Peyer's patch (tissue), 4 donors: ENCODE measurements at places on chromosomes 6 and 20. TPM values are rescaled to one million over a fixed set of nuclear protein-coding genes. Genes with fewer than 3 reads are reported as not detected.

DNA sequence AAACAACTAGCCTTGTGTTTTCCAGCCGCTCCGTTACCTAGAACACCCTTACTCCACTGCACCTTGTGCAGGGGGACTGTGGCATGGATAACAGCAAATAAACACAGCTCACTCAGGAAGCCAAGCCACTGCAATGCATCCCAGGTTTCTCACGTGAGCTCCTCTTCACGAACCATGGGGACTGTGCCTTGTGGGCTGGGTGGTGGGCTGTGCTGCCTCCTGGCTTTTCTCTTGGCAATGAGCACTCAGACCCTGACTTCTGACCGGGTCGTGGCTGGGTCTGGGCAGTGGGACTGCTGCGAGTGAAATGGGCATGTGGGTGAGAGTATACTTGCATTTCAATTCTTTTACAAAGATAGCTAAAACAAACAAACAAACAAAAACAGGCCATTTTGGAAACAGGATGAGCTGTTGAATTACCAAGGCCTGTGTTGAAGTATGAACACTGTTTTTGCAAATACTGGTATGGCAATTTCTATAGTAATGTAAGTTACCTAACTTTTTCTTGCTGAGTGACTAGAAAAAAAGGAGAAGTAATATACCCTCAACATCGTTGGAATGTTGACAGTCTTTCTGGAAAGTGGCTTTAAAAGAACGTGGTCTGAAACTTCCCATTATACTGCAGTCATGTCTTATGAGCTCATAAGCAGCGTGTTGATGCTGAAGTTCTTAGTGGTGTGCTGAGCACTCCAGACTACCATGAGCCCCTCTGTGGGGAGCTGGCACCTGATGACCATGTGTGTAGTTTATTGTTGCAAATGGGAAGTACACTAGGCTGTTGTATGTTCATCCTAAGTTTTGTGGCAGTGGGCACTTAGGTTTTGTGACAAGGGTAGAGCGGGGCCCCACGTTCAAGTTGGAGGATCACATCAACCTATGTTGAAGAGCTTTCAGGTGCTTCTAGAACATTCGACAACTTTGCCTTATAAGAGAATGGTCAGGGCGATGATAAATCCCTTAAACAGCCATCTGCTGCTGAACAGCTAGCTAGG lies 120.4 kb downstream of the ARMC2 start:
- no peak for DNase-seq

DNA sequence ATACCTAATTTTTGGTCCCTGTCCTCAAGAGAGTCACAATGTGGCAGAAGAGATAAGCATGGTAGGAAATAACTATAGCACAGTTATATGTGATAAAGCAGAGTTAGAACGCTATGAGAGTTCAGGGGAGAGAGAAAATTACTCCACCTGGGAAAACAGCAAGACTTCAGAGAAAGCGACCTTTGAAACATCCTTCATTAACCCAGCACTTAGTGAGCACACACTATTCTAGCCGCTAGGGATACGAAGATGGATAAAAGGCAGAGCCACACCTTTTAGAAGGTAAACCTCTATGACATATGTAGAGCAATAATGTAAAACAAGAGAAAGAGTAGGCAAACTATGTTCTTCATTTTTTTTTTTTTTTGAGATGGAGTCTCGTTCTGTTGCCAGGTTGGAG lies 264.3 kb downstream of the PTPRK start:
- no peak for DNase-seq

The CAPN11 gene
- total RNA-seq = not detected

The ADA gene
- 25.6 TPM for total RNA-seq

GRCh38 chr6:151255811-151256210 lies 16.0 kb downstream of the AKAP12 start:
- DNase-seq = no peak

DNA sequence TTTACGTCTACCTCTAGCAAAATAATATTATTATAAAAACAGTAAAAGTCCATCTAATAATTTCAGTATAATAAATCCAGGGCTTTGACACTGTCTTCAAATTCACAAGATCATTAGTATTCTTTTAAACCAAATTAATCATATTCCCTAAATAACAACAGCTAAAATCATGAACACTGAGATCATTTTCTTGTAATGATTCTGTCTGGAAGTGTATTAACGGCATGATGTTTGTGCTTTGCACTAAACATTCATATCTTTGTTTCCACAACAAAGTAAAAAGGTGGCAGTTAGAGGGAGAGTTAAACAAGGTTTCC lies 18.8 kb downstream of the HIVEP2 start:
- DNase-seq = no peak

The PAX1 gene
- total RNA-seq = not detected

DNA sequence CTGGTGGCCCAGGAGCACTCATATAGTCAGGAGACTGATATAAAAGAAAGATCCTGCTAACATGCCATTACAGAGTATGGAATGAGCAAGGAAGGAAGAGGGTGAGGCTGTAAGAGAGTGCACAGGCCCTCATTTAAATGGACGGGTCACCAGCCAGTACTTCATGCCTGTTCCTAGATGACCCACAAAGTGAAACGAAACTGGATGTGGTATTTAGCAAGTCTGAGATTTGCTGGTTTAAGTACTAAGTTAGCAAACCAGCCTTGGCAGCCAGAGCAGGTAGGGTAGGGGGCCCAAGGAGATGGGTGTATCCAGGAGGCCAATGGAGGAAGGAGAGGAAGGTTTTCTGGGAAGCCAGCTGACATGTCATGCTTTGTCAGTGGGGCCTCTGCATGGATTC lies 15.9 kb downstream of the NT5E start:
- no peak for DNase-seq

The CDYL gene
- total RNA-seq = 32.2 TPM

- no peak for DNase-seq
Measured at GRCh38 chr20:47350181-47350550, 6.3 kb downstream of the ZMYND8 start.

DNA sequence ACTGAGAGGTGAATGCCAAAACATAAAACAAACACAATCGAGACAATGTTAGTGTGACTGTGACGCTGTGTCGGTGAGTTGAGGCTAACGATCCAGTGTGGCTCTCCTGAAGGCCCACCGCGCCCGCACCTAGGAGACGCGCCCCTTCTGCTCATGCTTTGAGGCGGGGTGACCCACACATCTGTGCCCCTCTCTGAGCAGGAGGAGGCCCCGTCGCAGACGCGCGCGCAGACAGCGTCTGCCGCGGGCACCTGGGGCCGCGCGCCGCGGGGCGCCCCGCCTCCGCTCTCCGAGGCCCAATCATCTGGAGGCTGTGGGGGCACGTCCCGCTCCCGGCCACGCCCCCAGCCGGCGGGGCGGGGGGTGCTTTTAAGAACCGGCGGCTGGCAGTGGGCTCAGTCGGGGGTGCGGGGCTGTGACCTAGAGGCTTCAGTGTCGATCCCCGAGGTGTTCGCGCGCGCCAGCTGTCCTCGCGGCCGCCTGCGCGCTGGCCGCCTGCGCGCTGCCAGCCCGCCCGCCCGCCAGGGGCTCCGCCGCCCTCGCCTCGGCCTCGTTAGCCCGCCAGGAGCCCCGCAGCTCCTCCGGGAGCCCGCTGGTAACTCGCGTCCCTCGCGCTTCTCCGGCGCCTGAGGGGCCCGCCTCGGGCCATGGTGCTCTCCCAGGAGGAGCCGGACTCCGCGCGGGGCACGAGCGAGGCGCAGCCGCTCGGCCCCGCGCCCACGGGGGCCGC lies at the start of gene SLC16A10:
Gene SLC16A10 (plus strand): TSS at position 398 of the 730 bp plus-strand sequence. CDS start 250 bp downstream, at position 648.
- DNase-seq = peak; percentile 56

The PNPLA1 gene
- 1.3 TPM for total RNA-seq

The ZNF335 gene
- total RNA-seq = 60.1 TPM

The IMPG1 gene
- total RNA-seq = not detected

GRCh38 chr6:34941421-34941820 lies 52.4 kb downstream of the ANKS1A start:
- DNase-seq = no peak

The IL17F gene
- not detected for total RNA-seq

GRCh38 chr20:46299078-46299477 lies 9.2 kb downstream of the CDH22 start:
- no peak for DNase-seq

- no peak for DNase-seq
Measured at GRCh38 chr6:141259807-141260206, 872.9 kb upstream of the GJE1 start.

The GABRR2 gene
- total RNA-seq = 2.5 TPM

- no peak for DNase-seq
Measured at GRCh38 chr6:2949121-2949520, 22.2 kb downstream of the SERPINB6 start.

The DOK5 gene
- total RNA-seq = not detected

The SAMD3 gene
- not detected for total RNA-seq

DNA sequence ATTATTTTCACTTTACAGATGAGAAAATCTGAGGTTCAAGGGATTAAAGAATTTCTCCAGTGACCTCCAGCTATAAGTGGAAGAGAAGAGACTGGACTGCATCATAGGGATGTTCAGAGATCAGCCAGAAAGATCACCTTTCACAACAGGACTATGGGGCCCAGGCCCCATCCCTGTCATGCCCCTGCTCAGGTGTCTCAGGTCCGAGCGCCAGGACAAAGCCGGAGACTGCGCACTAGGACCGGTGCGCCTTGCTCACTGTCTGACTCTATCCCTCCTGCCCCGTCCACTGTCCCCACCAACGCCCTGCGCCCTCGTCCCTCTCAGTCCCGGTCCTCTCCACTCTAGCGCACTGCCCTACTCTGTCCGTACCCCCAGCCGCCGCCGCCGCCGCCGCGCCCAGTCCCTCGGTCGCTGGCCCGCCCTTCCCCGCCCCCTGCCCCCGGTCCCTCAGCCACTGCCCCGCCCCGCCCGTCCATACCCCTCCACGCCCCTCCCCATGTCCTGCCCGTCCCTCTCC lies 521 bp upstream of the RAD21L1 start:
- DNase-seq = no peak

DNA sequence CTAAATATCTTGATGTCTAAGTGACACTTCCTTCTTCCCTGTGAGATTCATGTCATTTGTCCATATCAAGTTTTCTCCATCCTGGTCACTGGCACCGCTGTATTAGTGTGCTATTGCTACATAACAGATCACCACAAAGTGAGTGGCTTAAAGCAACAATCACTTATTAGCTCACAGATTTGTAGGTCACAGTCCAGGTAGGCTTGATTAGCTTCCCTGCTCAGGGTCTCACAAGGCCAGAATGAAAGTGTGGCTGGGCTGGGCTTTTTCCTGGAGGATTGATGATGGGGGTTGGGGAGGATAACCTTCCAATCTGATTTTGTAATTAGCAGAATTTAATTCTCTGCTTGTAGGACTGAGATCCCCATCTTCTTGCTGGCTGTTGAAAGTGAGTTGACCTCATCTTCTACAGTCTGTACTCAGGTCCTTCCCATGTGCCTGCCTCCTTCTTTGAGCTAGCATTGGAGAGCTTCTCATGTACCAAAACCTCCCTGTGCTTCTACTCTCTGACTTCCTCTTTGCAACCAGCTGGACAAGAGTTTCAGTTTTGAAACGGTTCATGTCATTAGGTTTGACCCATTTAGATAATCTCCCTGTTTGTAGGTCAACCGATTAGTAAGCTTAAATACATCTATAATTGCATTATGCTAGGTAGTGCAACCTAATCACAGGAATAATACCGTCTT lies 152.4 kb upstream of the MAN1A1 start:
- no peak for DNase-seq

The SOX18 gene
- total RNA-seq = 2.8 TPM

- DNase-seq = no peak
Measured at GRCh38 chr6:157813750-157814455, 9.1 kb upstream of the SNX9 start.

The GTSF1L gene
- not detected for total RNA-seq

GRCh38 chr20:36881331-36881730 lies 5.4 kb downstream of the TLDC2 start:
- no peak for DNase-seq

GRCh38 chr6:25100288-25100687 lies 164.5 kb upstream of the RIPOR2 start:
- DNase-seq = no peak

The CGA gene
- total RNA-seq = not detected

DNA sequence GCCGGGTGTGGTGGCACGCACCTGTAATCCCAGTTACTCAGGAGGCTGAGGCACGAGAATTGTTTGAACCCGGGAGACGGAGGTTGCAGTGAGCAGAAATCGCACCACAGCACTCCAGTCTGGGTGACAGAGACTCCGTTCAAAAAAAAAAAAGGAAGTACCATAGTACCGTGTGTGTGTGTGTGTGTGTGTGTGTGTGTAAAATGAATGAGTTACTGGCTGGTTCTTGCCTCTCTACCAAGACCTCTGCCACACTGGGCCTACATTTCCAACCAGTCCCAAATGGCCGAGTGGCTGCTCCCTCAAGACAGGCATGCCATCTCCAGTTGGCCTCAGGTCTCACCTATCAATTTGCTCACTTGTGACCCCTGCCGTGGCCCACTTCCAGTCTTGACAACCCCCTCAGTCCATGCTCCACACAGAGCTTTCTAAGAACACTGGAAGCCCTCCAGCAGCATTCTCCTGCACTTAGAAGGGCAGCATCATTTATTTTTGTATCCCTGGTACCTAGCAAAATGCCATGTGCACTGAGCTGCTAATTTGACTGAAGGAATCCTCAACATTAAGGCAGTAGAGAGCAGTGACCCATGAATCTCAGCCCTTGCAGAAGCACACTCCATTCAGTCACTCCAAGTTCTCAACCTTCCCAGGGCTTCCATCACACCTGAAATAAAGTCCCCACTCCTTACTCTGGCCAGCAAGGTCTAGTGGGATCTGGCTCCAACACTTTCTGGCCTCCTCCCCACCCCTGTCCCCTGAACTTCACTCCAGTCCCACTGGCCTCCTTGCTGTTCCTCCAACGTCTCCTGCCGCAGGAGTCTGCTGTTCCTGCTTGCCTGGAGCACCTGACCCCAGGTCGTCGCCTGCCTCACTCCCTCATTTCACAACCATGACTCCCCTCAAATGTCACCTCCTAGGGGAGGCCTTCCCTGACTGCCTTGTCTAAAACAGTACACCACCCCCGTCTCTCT lies 29.9 kb downstream of the COX4I2 start:
- no peak for DNase-seq

The COX7A2 gene
- total RNA-seq = 94.9 TPM

GRCh38 chr20:36847009-36847709 lies 28.8 kb upstream of the TLDC2 start:
- DNase-seq = peak; percentile 75

DNA sequence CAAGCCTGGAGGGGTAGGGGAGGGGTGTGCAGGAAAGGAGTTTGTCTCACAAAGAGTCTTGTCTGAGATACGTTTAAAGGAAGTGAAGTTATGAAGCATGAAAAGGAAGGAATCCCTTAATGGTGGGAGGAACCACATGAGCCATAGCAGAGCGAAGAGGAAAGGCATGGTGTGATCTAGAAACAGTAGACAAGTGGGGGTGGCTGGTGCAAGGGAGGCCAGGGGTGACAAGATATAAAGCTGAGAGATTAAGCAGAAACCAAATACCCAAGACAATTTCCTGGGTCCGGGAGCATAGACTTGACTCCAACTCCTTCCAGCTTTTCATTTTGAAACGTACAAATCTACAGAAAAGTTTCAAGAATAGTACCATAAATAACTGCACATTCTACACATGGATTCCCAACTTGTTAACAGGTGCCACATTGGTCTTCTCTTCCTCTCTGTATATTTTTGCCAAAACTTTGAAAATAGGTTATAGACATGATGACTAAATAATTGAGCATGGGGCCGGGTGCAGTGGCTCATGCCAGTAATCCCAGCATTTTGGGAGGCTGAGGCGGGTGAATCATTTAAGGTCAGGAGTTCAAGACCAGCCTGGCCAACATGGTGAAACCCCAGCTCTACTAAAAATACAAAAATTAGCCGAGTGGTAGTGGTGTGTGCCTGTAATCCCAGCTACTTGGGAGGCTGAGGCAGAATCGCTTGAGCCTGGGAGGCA lies 211.6 kb downstream of the SLC24A3 start:
- DNase-seq = no peak

The FAM83B gene
- total RNA-seq = 15.7 TPM
